RWPE2 (cell line): ENCODE measurements at places on chromosomes 7 and 10.
A peak's percentile ranks its signal among the peaks of the same experiment; 100 is the strongest.

DNA sequence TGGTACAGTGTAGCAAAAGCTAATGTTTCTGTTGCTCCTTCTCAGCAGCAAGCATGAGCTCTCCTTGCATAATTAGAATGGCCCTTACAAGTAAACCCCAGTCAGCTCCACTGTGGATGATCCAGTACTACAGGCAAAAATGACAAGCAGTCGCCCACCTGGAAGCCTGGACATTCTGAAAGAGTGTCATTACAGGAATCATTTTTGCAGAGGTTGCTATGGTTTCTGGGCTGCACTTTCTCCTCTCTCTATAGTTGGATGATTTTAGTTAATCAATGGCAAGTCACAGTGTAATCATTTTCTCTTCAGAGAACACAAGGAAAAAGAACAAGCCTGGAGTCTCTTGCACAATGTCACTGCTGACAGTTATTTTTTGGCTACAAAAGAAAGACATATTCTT lies 102.9 kb upstream of the MYO3A start:
- no peak for DNase-seq

GRCh38 chr10:5905854-5906507 lies 15.9 kb downstream of the FBH1 start:
- DNase-seq: no peak

- no peak for DNase-seq
Measured at GRCh38 chr7:66912195-66912594, 8.8 kb upstream of the TMEM248 start.

DNA sequence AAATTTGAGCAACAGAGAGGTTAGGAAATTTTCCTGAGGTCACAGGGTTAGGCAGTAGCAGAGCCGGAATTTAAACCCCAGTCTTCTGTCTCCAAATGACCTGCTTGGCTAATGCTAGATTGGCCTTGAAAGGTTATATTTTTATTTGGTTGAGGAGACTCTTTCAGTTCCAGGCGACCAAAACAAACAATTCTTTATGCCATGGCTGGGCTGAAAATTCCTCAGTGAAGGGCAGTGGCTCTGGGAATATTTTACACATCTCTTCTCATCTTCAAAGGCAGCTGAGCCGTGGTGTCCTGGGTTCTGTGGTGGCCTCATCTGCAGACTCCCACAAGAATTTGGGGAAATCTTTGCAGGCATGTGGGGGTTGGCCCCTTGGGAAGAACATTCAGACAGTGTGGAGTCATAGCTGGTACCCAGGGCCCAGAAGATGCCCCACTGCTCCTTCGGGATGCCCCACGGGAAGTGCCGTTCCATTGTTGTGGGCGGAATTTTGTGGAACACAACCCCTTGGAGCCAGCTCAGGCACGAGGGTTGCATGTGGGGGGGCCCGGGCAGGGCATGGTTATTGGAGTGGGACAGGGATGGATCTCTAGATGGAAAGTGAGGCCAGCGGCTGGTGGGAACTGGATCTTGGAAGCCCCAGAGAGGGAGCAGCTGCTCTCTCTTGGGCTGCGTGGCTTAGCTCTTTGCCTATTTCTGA lies 33.2 kb downstream of the RPS24 start:
- DNase-seq: no peak

DNA sequence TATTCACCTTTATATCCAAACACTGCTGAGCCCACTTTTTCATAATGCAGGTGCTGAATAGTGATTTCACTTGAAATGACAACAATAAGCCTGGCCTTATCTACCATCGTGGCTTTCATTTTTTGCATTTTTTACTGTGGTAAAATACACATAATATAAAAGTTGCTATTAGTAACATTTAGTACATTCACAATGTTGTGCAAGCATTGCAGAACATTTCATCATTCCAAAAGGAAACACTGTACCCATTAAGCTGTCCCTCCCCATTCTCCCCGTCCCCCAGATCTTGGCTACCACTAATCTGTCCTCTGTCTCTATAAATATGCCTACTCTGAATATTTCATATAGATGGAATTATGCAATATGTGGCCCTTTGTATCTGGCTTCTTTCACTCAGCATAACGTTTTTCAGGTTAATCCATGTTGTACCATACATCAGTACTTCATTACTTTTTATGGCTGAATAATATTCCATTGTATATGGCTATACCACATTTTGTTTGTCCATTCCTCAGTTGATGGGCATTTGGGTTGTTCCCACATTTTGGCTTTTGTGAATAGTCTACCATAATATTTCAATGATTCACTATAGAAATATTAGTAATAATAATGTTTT lies 68.5 kb upstream of the ARID5B start:
- no peak for DNase-seq

GRCh38 chr10:126336801-126337200 lies 51.5 kb downstream of the ADAM12 start:
- no peak for DNase-seq

- no peak for DNase-seq
Measured at GRCh38 chr7:158348446-158348845, 239.2 kb downstream of the PTPRN2 start.

DNA sequence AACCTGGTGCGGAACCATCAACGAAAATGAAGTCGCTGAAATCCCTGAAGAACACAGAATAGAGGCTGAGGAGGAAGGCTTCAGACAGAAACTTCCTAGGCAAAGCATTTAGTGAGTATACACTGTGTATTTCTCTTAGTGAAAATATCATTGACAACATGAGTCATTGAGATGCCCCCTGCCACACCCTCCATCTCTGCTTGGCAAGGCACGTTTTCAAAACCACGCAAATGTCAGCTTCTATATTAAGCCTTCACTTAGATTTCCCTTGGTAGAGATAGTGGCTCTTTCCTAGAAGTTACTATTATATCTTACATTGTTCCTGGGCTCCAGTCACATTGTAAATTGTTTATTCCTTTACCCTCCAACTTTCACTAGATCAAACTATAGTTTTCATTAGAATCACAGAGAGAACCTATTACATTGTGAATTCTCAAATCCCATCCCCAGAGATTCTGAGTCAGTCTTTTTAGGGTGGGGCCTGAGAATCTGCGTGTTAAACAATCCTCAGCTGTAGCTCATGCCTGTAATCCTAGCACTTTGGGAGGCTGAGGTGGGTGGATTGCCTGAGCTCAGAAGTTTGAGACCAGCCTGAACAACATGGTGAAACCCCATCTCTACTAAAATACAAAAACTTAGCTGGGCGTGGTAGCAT lies 4.6 kb upstream of the SKAP2 start:
- no peak for DNase-seq

DNA sequence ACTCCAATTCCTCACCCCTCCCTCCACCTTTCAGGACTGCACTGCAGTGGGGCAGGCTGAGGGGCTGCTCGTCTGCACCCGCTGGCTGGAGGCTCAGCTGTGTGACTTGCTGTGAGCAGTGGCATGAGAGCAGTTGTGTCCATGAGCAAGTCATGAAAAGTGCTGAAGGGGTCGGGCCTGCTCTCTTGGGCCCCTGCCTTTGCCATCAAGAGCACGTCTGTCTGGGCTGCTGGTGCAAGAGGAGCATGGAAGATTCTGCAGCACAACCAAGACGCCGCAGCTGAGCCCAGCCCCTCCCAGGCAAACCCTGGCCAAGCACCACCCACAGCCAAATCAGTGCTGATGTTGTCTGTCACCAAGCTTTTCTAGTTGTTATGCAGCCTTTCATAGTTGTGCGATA lies 284.3 kb downstream of the TCERG1L start:
- DNase-seq: no peak

DNA sequence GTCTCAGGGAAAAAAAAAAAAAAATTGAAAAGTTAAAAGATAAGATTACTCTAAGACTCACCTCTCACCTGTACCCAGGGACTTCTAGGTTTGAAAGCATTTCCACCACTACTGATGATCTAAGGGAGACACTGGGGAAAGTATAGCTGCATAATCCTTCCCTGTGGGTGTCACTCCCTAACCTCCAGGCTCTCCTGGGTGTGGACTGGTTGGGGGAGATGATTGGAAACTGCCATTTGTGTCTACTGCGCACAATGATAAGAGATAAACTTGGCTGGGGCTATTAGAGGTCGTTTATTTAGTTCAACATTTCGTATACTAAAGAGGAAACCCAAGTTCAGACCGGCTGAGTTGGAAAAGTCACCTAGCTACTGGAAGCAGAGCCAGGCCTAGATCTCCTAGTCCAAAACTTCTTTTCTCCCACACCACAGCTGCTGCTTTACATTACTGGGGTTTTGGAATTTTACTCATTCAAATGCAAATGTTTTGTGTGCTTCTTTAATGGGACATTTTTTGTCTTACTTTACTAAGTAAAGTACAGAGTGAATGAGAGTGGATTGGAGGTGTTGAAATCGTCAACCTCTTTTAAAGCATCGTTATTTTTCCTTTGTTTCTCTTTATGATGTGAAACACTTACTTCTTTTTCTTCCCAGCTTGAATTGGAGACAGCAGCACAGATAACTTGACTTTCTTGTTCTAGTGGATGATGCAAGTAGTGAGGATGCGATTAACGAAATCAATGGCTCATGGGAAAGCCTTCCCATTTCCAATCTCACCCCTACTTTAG lies 22.3 kb upstream of the SEC61G start:
- DNase-seq: no peak

GRCh38 chr7:84117304-84117703 lies 77.3 kb downstream of the SEMA3A start:
- no peak for DNase-seq

DNA sequence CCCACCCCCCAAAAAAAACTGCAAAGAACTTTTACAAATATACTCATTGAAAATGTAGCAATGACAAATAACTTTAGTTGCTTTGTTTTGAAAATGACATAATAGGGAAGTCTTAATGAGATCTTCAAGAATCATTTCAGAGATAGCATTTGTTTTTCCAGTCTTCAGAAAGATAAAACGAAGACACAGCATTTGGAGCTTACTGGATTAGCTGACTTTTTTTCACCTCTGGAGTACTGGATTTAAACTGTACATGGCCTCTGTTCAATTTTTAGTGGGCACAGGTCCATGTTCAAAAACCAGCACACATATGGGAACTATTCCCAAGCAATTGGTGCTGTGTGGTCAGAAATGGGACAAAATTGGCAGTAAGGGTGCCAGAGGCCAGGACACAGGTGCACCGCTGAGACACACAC lies 3.9 kb downstream of the RAB11FIP2 start:
- no peak for DNase-seq

DNA sequence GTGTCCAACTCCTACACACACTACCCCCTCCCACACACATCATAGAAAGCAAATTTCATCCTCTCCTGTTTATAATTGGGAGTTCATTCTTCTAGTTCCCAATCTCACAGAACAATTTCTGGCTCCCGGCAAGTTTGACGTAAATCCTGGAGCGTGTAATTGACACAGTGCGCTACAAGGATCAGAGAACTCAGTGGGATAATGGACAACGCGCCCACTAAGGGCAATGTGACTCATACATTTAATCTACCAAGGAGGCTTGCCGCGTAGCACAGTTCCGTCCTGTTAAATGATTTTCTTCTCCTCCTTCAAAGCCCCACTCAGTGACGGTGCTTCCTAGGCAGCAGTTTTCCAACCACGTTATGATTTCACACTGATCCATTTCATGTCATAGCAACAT lies 277.6 kb downstream of the SFMBT2 start:
- DNase-seq: no peak

- no peak for DNase-seq
Measured at GRCh38 chr7:87581723-87582122, 19.0 kb downstream of the ABCB1 start.

- DNase-seq: no peak
Measured at GRCh38 chr7:92622030-92622429, 31.8 kb upstream of the FAM133B start.

GRCh38 chr7:123661765-123662164 lies 6.1 kb downstream of the LMOD2 start:
- DNase-seq: no peak

DNA sequence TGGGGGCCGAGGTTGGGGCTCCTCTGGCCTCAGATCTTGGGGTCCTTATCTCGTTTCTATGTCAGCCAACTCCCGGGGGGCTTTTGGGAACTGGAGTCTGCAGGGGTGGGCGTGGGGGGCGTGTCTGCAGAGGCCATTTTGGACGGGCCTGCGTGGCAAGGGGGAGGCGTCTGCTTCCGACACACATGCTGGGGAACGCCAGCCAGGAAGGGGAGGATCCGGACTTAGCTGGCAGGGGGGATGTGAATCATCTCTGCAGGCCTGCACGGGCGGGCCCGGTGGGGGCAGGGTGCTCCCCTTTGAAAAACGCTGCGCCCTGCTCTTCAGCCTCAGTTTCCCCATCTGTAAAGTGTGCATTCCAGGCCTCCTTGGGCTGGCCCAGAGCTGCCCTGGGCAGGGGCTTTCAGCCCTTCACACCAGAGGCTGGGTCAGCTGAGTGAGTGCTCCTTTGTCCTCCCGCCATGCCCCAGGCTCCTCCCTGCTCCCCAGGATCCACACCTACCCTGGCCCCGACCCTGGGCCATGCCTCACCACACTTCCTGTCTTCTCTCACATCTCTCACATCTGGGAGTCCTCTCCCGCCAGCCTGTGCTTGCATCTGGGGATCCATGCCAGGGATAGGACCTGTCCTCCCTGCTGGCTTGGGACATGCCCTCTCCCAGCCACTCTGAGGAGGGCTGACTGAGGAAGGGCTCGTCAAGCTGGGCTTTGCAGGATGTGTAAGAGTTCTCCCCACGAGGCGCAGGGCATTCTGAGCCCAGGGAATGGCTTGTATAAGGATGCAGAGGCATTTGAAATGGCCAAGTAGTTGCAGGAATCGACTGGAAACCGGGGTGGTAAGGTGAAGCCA lies 172.6 kb upstream of the TNRC18 start:
- DNase-seq: peak; percentile 97

DNA sequence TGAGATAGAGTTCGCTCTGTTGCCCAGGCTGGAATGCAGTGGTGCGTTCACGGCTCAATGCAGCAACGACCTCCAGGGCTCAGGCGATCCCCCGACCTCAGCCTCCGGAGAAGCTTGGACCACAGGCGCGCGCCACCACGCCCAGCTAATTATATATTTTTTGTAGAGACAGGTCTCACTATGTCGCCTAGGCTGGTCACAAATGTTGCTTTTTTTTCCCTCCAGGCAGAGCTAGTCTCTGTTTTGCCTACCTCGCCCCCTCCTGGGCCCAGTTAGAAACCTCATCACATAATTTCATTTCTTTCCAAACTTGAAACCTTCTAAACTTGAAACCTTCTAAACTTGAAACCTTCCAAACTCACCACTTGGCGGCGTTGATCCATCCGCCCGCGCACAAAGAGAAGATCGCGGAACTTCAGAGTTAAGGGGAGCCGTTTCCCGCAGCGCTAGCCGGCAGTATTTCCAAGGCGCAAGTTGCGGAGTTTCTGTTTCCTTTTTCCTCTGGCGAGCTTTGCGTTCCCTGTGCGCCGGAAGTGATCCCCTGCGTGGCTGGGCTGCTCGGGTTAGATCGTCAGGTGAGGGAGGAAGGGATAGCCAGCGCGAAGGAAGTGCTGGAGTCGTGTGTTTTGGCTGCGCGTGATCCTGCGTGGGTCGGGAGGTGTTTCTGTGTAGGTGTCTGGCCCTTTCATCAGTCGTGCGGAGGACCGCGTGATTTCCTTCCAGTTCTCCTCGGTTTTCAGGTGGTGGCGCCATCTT lies at the start of gene SSBP1:
SSBP1 (plus strand) TSS at position 523 of the 756 bp plus-strand sequence. CDS start 809 bp downstream, outside the sequence.
- peak; percentile 85 for DNase-seq

GRCh38 chr10:7944215-7944480 lies 110.3 kb upstream of the GATA3 start:
- no peak for DNase-seq

GRCh38 chr10:1561731-1562337 lies 175.5 kb downstream of the ADARB2 start:
- no peak for DNase-seq
